ENCODE measurements at places on chromosomes 6 and 20.
A peak's percentile ranks its signal among the peaks of the same experiment; 100 is the strongest.

- DNase-seq = no peak
These were observed at the start of gene WFDC12 for GRCh38 chr20:45124365-45124764. Gene WFDC12, minus strand, starts transcription at chr20:45124465. Its CDS starts 18 bp downstream, at chr20:45124447.

DNA sequence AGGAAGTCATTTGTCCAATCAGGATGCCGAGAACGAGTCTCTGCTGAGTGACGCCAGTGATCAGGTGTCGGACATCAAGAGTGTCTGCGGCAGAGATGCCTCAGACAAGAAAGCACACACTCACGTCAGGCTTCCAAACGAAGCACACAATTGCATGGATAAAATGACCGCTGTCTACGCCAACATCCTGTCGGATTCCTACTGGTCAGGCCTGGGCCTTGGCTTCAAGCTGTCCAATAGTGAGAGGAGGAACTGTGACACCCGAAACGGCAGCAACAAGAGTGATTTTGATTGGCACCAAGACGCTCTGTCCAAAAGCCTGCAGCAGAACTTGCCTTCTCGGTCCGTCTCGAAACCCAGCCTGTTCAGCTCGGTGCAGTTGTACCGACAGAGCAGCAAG lies 281.5 kb downstream of the TSHZ2 start:
- DNase-seq = no peak

DNA sequence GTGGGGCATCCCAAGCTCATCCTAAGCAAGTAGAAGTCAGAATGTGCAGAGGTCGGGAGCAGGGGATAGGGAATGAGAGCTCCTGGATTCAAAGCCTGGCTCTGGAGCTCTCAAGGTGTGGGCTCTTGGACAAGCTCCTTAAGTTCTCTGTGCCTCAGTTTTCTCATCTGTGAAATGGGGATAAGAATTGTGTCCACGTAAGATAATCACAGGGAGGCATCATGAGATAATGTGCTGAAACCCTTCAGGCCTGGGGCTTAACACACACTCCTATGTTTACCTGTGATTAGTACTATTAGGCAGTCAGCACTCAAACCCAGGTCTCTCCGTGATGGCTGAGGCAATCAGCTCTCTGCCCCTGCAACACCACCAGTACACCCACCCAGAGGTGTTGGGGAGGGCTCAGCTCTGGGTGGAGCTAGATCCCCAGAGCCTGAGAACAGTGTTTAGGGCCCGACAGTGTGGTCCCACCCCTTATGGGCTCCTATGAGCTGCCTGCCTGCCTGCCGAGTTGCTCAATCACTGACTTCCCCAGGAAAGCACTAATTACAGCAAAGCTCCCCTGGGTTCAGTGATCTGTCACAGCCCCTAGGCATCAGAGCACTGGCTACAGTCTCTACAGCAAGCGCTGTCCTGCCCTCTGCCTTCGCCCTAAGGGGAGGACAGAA lies 6.3 kb upstream of the SIRPA start:
- no peak for DNase-seq

GRCh38 chr6:79718509-79719247 lies 87.5 kb downstream of the SH3BGRL2 start:
- DNase-seq = no peak

GRCh38 chr20:24620937-24621519 lies 151.6 kb downstream of the SYNDIG1 start:
- no peak for DNase-seq

DNA sequence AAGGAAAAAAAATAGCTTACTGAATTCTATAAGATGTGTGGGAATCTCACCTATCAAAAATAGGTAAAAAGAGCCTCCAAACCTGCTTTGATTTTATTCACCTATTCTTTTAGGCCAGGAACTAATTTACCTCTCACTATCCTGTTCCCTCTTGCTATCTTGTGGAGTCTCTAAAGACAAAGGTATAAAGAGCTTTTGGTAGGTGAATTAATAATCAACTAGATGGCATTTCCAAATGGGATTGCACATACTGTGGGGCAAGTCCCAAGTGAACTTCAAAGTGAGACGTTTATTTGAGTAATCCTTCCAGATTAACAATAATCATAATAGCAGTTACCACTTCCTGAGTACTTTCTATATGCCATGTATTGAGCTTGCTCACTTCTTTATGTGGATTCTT lies 2.8 kb downstream of the FAM8A1 start:
- no peak for DNase-seq

GRCh38 chr6:1608222-1609040 lies 1.3 kb upstream of the FOXC1 start:
- no peak for DNase-seq

- DNase-seq = peak; percentile 51
These were observed 20.1 kb downstream of the C6orf141 start for GRCh38 chr6:49570474-49571079.
